ENCODE measurements at places on chromosomes 7 and 10.

DNA sequence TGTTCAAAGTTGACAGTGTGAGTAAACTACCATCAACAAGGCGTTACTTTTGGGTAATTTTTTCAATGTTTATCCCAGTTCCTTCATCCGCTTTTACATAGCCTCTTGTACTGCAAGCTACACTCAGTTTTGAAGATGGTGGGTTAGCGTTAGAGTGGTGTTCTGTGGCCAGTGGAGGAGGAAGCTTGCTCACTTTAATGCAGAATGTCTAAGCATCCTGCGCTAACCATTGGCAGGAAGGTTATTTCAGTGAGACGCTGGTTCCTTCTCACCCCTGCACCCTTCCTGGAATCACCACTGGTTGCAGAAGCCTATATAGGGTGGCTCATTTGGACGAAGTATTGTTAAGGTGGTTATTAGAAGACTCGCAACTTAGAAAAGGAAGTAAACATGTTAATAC is 159.1 kb downstream of the CELF2 start:
- no peak for DNase-seq

DNA sequence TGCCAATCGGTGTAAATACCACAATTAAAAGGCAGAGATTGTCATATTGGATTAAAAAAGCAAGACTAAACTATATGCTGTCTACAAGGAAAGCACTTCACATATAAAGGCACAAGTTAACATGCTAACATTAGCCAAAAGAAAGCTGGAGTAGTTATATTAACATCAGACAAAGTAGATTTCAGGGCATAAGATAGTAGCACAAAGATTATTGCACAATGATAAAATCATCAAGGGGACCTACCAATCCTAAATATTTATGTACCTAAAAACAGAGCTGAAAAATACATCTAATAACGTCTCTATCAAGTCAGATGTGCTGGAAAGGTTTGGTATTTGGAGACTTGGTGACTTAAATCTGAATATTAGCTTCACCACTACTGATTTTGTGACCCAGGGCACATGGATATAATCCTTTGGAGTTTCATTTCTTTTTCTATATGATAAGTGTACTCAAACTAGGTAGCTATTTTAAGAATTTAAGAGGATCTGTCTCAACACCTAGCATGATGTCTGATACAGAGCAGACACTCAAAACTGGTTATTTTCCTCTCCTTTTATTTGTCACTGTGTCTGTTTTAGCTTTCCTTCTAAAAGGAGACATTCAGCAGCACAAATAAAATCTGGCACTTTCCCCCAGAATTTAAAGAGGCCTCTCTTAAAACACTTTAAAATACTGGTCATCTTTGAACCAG is 156.5 kb downstream of the DOCK4 start:
- no peak for DNase-seq

GRCh38 chr10:5840314-5841307 is 27.4 kb upstream of the GDI2 start:
- DNase-seq, result peak; percentile 33

- DNase-seq, result no peak
These were observed 26.3 kb upstream of the ITGB8 start for GRCh38 chr7:20304366-20304765.

DNA sequence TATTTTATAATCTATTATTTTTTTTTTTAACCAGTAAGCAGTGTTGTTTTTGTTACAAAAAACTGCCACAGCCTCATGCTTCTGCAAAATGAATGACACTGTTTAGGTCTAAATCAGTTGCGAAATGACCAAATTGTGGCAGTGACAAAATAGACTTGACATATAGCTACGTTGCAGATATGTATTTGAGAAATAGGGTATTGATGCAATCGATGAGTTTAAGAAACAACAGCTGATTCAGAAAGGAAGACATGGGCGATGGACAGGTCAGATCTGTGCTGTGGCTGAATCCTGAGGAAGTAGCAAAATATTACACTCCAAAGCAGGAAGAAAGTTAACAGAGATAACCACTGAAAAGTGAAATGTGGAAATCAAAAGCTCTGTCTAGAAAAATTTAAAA is 89.0 kb upstream of the STEAP4 start:
- DNase-seq, result no peak

DNA sequence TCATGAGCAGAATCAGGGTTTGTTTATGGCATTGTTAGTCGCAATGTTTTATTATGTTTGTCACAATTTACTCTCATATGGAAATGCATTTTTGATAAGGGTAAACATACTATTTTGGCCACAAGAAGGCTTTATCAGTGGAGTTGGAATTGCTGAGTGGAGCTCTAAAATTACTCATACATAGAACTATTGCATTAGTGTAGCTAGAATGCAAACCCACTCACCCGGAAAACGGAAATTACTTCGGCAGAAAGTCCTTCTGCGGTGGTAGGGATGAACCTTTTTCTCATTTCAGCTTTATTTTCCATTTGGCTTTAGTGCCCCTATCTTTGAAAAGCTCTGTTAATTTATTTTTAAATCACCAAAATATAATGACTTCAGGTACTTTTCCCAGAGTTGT is 42.8 kb upstream of the NPY start:
- DNase-seq, result no peak

DNA sequence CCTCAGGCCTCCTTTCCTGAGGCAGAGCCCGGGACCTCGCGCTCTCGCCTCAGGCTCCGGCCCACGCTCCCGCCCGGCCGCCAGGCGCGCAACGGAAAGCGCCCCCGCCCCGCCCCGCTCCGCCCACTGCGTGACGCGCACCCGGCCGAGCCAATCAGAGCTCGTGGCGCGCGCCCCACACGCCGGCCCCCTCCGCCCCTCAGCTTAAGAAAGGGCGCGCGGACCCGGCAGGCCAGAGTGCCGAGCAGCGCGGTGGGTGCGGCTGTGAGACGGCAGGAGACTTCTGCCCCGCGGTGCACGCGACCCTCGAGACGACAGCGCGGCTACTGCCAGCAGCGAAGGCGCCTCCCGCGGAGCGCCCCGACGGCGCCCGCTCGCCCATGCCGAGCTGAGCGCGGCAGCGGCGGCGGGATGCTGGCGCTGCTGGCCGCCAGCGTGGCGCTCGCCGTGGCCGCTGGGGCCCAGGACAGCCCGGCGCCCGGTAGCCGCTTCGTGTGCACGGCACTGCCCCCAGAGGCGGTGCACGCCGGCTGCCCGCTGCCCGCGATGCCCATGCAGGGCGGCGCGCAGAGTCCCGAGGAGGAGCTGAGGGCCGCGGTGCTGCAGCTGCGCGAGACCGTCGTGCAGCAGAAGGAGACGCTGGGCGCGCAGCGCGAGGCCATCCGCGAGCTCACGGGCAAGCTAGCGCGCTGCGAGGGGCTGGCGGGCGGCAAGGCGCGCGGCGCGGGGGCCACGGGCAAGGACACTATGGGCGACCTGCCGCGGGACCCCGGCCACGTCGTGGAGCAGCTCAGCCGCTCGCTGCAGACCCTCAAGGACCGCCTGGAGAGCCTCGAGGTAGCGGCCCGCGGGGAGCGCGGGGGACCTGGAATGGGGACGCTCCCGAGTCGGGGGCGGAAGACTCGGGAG is at the start of gene NPTX2:
TSS of gene NPTX2 (plus strand) at position 235 of the 909 bp plus-strand sequence. CDS start at position 412, 177 bp downstream.
- DNase-seq, result no peak

GRCh38 chr10:33725430-33725829 is 391.0 kb upstream of the NRP1 start:
- DNase-seq, result no peak

All from CD8-positive, alpha-beta T cell (primary cell).